ENCODE measurements at places on chromosomes 3 and 15. TPM values are rescaled to one million over a fixed set of nuclear protein-coding genes. Genes with fewer than 3 reads are reported as not detected.

CGNL1 gene
- not detected for total RNA-seq

DNA sequence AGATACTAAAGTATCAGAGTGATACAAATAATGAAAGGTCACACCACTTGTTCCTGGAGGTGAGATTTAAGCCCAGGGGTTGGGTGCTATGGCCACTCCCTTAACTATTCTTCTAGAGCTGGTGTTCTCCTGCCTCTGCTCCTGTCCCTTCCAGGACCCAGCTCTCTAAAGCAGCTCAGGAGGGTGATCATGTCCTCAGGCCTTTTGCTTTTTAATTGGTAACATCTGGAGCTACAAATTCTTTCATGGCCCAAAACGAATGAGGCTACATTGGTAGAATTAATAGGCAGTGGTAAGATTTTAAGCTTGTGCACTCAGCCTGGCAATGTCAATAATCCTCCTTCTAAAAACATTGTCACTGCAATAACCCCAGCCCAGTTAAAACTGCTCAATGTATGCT, 38.2 kb upstream of the CNOT10 start:
- DNase-seq: no peak

NR1I2 gene
- total RNA-seq: 0.26 TPM

DNA sequence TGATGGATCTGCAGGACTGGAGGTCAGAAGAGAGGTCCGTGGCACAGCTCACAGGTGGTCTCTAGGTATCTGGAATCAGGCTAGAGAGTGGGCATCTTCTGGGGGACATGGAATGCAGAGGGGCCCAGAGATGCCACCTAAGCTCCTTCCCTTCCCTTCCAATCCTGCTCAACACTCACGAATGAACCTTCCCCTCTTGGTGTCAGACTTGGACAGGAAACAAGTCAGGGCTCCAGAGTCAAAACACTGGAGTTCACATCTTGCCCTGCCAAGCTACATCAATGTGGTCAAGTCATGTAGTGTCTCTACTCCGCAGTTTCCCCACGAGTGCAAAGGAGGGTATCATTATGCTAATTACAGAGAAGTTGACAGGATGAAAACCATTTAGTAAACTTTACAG, 16.0 kb upstream of the RBPMS2 start:
- DNase-seq: no peak

LOXL1 gene
- total RNA-seq: 1.8 TPM

- no peak for DNase-seq
Measured at GRCh38 chr3:30222441-30222840, 384.0 kb upstream of the TGFBR2 start.

DNA sequence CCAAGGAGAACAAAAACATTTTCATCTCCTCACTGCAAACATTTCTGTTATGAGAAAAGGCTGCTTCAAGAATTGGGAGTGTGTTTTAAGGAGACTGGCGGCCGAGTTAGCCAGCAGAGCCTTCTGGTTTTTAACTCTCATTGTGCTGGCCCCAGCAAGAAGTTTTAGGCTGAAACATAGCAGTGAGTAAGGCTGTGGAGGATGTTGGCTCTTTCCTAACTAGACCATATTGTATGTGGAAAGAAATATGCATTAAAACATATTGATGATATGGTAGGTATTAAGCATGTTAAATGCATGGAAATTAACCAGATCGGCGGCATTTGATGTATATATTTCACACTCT, 90.7 kb downstream of the TIGIT start:
- DNase-seq: no peak

CYP11A1 gene
- 0.55 TPM for total RNA-seq

DNA sequence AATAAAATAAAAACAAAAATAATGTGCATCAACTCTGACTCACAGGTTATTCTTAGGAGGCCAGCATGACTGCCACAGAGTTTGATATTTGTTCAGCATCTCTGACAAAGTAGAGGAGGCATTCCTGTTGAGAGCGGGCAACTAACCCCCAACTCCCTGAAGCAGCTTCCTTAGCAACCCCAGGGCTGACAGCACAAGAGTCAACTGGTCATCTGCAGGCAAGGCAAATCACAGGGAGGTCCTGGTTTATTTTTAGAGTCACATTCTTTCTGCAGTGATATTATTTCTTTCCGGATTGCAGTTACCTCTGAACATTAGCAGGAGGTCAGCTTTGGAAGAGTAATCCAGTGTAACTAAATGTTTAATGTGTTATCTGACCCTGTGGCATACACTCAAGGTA, 273.0 kb downstream of the PLCL2 start:
- DNase-seq: peak; percentile 2

DNA sequence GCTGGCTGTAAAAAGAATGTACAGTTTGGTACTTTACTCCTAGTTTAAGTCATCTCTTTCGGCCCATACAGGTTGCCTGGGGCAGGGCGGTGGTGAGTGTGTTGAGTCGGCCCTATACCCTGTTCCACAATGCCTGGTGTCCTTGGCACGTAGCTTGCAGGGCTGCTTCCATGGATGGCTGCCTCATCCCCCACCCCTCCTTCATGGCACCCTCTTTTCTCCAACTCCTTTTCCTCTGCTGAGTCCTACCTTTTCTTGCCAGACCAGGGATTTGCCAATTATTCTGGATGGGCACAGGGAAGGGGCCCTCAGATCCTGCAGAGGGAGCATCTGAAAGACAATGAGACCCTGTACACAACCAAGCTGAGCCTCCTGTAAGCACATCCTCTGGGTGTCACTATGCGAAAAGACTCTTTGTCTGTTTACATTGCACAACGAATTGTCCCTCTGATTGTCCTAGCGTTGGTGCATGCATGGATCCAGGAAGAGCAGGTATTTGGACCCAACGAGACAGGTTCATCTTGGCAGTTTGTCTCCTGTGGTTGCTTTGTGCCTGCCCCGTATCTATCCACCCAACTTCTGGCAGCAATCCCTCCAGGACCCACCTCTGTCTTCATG, 73.6 kb upstream of the CGNL1 start:
- DNase-seq: peak; percentile 29

NPAP1 gene
- not detected for total RNA-seq

DNA sequence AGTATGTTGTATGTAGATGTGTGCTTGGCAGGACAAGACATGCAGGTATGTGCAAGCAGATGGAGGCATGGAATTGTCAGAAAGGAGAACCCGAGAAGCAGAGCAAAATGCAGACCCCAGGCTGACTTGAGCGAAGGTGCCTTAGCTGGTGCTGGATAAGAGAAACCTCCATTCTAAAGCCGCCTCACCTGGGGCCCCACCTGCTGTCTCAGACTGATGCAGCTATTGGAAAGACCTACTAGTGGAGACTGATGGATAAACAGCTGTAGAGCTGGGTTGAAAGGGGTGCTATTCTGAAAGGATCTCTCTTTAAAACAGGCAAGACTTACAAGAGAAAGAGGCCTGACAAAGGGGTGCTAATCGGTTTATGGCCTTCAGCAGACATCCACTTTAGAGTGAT, 86.2 kb downstream of the EPHB1 start:
- no peak for DNase-seq

DNA sequence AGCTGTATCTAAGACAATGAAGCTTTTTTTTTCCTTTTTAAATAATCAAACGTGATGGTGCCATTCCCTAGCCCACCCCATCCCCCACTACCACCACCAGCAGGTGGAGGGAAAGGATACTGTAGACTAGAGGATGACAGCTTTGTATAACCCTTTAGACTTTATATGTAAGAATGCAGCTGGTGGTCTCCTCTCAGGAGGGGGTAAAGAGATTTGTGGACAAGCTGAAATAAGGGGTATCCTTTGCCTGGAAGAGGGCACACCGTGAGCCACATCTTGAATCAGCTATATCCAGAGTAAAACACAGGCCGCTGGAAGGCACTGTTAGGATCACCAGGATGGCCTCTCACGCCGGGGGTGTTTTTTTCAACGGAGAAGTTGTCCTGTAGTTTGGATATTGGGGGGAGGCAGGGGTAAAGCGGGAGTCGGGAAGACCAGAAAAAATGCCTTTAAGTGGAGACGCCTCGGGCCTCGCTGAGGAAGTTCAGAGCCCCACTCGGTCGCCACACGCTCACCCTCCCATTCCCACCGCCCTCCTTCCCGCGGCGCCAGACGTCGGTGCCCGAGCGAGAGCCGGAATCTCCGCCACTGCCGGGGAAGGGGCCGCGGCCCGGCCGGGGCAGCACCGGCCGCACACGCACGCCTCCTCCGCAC, 986 bp downstream of the KPNA4 start:
- DNase-seq: no peak

DNA sequence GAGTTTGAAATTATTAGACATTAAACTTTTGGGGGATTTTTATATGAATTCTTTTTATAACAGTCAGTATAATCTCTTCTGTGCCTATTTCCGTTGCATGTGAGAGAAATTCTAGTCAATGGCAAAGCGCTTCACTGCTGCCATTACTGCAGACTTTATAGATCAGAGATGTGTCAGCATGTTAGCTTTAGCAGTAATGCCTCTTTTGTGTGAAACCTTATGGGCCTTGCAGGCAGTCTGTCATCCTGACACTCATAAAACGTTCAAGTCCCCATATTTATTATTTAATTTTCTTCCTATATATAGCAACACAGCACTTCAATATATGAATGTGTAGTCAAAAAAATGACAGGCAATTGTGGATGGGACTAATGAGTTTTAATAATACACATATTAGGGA, 191.0 kb downstream of the NLGN1 start:
- no peak for DNase-seq

GRCh38 chr3:154981201-154981600, 98.9 kb upstream of the MME start:
- DNase-seq: no peak

- DNase-seq: no peak
Measured at GRCh38 chr3:65033576-65033975, 345.8 kb upstream of the ADAMTS9 start.

DUOX1 gene
- total RNA-seq: not detected

TUSC7 gene
- total RNA-seq: not detected

GRCh38 chr3:146256851-146257486, 6.1 kb upstream of the PLSCR4 start:
- no peak for DNase-seq

GRCh38 chr15:47516972-47517371, 200.3 kb upstream of the SEMA6D start:
- no peak for DNase-seq

DNA sequence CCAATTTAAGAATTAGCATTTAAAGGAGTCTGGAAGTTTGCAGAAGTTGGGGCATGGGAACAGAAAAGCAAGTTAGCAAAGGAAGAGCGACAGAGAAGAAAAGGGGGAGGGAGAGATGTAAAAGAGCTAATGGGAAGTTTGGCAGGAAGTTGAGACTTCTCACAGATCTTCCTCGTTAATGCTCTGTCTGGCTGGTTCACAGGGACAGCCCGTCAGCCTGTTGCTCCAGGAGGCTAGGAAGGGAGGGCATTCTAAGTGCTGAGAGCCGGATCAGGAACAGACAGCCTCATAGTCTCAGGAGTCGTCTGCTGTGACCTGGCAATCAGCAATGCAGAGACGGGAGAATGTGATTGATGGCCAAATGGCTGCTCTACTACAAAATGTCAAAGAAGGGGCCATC, 150.3 kb downstream of the AGBL1 start:
- DNase-seq: no peak

POTEB3 gene
- total RNA-seq: not detected

GRCh38 chr3:177058648-177059047, 138.6 kb downstream of the TBL1XR1 start:
- no peak for DNase-seq

C3orf85 gene
- not detected for total RNA-seq

DNA sequence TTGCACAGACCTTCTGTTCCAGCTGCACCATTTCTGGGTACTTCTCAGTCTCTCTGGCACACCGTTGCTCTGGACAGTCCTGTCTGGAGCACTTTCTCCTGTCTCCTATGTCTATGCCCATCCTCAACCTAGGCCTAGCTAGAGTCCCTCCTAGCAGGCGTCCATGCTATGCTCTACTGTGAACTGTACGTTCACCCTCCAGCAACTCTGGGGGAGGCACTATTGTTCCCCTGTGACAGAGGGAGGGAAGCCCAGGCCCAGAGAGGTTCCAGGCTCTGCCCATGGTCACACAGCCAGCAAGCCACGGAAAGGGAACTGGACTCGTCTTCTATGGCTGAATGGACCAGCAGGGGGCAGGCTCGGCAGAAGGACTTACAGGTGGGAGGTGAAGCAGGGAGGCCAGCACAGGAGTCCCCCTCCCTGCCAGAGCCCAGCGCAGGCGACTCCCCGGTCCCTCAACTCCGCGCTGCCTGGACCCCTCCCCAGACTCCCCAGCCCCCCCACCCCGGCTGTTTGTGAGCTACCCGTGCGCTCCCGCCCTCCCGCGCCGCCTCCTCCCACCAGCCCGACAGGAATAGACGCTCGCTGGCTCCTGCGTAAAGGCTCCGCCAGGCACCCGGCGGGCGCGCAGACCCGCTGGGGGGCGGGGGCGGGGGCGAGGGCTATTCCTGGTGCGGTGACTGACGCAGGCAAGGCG, 1.7 kb upstream of the LINGO1 start:
- peak; percentile 83 for DNase-seq

DNA sequence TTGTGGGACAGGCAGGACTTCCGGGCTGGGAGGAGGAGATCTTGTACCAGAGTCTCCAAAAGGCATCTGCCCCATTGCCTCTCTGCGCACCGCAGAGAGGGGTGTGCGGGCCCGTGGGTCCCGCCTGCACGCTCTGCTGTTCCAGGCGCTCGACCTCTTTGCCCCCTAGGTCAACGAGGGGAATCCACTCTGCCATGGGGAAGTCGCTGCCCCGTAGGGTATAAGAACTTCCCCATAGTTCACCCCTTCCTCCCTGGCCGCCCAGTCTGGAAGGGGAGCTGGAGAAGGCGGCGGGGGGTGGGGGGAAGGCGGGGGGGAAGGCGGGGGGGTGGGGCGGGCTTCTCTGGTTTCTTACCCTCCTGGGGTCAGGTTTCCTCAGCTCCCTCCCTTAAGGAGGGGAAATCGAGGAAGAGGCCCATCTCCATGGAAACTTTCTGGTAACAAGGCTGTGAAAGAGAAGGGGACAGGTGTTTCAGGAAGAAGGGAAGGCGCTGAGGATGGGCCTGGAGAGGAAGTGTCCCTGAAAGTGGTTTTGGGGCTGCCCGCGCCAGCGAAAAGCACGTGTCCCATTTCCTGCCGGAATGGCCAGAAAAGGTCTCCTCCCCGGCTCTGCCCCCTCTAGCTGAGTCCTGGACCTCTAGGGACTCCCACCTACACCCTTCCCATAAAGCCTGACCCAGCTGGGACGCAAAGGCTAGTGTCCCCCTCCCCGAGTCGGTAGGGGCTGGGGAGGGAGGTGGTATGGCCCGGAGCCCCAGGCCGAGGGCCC, 27.5 kb downstream of the NR1I2 start:
- no peak for DNase-seq

- DNase-seq: no peak
Measured at GRCh38 chr3:132038198-132038825, 3.5 kb upstream of the CPNE4 start.

DNA sequence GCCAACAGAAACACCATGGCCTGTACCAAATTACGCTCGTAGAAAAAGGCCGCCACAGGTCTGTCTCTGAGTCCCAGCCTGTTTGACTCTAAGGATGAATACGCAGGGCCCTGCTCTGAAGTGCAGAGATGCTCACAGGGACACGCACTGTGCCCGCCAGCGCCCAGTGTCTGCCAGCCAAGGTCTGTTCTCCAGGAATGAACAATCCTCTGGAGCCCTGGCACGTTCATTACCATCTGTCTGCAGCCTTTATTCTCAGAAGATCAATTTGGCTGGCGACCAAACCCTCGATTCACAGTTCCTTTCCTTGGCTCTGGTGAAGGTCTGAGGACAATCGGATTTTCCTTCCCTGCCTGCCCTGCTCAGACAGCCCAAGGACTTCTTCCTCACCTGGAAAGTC, 66.3 kb downstream of the NIPA2 start:
- DNase-seq: no peak

All from activated CD8-positive, alpha-beta memory T cell treated with anti-CD3 and anti-CD28 coated beads, Interleukin-2, amount 10 ng/mL, durations not matched to agents 7 days and 5 days (primary cell).